ENCODE measurements at places on chromosomes 7 and 10.

- DNase-seq: no peak
Measured at GRCh38 chr10:98047009-98047741, 16.8 kb upstream of the CRTAC1 start.

DNA sequence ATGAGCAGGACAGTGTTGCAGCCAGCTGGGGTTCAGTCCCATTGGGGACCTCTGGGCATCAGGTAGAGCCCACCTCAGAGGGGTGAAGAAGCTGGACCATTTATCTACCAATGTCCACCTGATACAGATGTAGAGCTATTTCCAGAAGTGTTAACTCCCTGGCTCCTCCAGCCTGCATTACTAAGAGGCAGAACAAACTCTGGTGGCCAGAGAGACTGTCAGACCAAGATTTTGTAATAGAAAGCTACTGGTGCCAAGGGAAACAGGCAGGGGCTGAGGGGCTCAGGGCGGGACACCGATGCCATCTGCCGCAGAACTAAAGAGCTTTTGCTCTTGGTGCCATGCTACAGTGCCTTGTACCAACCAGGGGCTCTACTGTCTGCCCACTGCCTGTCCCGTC, 268.2 kb upstream of the HABP2 start:
- DNase-seq: no peak

GRCh38 chr7:74584160-74584954, 73.2 kb upstream of the GTF2I start:
- DNase-seq: no peak

DNA sequence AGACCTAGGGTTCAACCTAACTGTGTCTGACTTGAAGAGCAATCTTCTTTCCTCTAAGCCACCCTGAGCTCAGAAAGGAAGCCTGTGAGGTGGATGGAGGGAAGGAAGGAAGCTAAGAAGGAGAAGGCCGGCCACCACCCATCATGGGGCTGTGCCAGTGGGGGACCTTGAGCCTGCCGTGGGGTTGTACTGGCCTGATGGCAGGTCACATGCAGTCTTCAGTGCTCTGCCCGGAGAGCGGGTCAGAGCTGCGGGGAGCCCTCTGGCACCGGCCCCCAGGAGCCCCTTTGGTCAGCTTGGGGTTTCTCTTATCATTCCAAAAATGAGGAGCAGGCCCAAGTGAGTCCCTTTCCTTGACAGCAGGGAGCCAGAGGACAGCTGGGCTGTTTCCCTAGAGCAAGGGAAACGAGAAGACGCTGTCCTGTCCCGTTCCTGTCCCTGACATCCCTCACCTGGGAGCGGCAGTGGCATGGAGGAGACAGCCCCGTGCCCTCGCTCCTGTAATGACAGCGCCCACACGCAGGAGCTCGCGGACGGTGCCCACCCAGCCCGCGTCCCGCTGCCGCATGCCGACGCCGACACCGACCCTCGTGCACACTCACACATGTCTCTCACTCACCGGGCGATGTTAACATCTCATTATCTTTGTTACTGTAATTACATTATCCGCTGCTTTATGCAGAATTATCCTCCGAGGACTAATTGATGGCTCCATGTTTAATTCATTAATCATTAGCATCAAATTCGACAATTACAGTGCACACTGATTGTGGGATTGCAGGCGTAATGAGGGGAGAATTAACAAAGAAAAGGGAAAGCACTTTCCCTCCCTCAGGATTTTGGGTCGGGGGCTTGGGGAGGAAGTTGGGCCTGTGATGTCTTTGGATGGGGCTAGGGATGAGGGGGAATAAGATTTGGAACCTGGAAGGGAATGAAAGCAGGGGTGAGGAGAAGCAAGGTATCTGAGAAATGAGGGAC, 31.3 kb downstream of the GBX1 start:
- no peak for DNase-seq

GRCh38 chr10:114458955-114459354, 54.7 kb upstream of the AFAP1L2 start:
- no peak for DNase-seq

All from hindlimb muscle (tissue), 1 donor.